ENCODE measurements at places on chromosomes 3 and 15.

DNA sequence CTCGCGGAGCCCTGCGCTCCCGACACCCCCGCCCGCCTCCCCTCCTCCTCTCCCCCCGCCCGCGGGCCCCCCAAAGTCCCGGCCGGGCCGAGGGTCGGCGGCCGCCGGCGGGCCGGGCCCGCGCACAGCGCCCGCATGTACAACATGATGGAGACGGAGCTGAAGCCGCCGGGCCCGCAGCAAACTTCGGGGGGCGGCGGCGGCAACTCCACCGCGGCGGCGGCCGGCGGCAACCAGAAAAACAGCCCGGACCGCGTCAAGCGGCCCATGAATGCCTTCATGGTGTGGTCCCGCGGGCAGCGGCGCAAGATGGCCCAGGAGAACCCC, 464 bp downstream of the SOX2 start:
- no peak for DNase-seq

GRCh38 chr15:77409259-77410156, 10.4 kb downstream of the PEAK1 start:
- DNase-seq = no peak

- DNase-seq = no peak
Measured at GRCh38 chr3:36991147-36991546, 1.8 kb downstream of the EPM2AIP1 start.

DNA sequence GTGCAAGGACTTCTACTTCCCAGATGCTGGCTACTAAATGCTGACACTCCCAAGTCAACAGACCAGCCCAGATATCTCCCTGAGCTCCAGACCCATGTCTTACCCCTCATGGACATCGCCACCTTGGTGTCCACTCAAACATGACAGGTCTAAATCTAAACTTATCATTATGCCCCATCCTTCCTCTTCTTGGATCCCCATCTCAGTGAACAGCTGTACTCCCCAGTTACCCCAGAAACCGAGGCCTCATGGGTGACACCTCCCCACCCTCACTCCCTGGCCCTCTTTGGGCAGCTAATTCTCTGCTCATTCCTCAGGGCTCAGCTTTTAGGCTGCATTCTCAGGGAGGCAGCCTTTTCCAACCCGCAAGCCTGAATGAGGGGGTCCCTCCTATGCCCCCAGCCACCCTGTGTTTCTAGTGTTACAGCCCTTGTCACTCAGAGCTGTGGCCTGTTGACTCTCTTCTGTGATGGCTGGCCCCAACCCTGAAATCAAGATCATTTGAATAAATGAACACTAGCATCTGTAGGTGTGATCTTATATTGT, 5.4 kb downstream of the EHD4 start:
- DNase-seq = no peak

DNA sequence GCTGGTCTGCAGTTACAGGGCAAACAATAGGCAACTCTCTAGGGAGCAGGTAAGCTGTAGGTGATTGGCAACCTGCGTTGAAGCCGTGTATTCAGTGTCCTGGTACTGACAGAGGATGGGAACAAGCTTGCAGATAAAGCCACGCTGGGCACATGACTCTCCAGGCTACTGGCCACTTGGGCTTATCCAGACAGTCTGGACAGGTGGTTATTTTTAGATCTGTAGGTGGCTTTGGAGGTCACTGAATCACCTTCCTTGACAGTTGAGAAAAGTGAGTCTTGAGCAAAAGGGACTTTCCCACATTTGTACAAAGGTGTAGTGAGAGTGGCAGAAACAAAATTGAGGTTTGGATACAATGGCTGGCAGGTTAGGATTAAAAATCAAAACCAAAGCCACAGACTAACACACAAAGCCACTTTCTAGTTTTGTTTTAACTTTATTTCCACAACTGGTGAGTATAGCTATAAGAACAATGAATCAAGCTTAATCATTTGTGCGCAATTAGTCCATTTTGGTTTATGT, 22.3 kb upstream of the IL1RAP start:
- no peak for DNase-seq

DNA sequence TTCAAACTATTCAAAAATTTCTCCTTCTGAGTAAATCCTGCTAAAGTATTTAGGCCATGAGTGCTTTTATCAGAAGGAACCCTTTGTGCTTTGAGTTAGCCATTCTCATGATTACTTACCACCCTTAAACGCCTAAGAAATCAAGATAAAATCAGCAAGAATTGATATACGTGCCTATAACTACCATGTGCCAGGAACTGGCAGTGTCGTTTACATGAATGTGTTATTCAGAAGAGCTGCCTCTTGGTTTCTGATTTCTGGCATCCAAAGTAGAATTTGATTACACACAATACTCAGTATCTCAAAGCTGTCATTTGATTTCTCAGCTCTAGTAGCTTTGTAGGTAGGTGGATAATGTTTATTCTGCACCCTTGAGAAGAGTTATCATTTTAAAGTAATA, 351.3 kb upstream of the CCDC54 start:
- no peak for DNase-seq

GRCh38 chr15:60326824-60327654, 70.7 kb downstream of the ANXA2 start:
- peak; percentile 16 for DNase-seq

GRCh38 chr3:102230057-102230456, 204.8 kb upstream of the ZPLD1 start:
- no peak for DNase-seq

- no peak for DNase-seq
Measured at GRCh38 chr15:40437752-40438687, 2.7 kb upstream of the BAHD1 start.

GRCh38 chr15:26806151-26806550, 33.3 kb upstream of the GABRB3 start:
- no peak for DNase-seq

DNA sequence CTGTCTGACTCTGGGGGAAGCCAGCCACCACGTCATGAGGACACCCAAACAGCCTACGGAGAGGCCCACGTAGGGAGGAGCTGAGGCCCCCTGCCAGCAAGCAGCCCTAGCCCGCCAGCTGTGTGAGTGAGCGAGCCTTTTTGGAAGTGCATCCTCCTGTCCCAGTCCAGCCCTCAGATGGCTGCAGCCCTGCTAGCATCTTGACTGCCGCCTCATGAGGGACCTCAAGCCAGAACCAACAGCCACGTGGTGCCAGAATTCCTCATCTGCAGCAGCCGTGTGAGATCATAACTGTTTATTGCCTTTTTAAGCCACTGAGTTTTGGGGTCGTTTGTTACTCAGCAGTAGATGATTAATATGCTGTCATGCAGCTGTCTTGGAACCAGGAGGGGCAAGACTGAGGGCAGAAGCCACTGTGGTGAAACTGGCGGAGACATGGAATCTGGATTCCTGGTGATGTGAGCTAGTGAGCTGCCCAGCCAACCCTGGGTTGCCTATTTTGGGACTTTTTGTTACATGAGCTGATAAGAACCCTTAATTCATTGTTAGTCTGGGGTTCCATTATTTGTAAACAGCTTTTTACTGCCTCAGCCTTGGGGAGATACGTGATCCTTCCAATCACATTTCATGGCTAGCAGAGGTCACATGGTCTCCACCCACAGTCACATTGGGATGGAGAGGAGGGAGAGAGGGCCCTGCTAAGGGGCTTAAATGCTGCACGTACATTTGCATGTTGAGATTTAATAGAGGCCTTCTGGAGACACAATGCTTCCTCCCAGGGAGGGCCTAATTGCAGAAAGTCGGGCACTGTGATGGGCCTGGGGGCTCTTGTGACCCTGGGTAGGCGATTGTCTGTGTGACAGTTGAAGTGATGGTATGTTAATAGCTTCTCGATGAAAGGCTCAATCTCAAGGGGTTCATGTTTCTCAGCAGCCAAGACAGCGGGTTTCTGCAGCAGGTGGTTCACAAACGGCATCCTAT, 73.8 kb downstream of the RPLP1 start:
- DNase-seq = no peak

DNA sequence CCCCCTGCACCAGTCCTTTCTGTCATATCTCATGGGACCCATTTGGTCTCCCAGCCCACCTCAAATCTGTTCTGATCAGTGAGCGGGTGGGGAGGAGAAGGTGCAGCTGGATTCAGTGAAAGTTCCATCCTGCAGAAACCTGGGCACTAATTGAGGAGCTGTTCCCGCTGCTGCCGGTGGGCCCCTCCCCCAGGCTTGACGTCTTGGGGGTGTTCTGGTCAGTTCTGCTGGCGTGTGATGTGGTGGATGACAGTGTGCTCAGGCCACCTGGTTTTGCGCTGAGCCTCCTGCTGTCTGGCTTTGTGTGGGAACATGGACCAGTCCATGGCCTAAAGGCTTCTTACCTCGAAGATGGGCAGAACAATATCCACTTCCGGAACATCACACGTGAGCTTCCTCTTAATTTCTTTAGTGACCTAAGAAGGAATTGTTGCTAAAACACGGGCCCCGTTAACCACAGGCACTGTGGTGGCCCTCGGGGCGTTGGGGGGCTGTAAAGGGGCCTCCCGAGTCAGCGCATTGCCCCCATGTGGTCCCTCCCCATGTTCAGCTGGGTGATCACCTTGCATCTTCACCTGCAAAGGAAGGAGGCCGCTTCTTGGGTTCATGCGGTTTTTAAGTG, 59.7 kb downstream of the RGMA start:
- DNase-seq = no peak

- DNase-seq = no peak
Measured at GRCh38 chr3:45716790-45717336, 27.7 kb downstream of the SACM1L start.

DNA sequence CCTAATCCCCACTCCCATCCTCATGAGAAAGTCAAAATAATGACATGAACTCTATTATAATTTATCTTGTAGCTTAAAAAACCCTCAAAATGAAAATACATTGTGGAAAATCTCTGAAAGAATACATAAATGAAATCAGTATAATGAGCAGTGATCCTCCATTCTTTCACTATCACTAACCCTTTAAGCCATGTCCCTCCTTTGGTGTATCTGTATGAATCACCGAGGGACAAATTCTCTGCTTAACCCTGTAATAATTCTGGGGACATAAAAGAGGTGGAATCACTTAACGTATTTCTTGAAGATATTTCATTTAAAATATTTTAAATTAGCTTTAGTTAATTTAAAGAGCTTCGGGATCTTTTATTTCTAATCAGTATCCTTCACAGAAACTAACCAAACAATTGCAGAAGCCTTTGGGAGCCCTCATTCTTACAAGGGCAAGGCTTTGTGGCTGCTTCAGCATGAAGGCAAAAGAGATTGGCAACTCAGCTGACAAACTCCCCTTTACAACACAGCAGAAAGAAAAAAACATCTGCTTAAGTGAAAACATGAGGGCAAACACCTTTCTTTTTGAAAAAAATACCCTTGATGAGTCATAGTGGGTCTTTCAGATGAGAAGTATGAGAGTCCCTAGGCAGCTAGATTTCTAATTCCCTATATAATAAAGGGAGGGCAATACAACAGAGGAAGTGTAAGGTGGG, 44.0 kb upstream of the ALCAM start:
- no peak for DNase-seq

DNA sequence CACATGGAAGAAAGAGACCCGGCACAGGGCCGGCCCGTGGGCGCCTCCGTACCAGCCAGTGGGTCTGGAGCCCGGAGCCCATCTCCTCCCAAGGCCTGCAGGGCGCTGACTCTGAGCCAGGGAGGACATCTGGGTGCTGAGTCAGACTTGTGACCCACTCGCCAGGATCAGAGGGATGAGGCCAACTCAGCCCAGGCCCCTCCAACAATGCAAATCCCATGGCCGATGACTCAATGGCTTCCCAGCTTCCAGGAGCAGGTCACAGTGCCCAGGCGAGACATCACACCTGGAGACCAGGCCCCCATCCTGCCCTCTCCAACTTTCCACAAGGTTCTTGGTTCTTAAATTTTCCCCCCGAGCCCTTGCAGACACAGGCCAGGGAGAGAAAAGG, 95.1 kb downstream of the LRIG1 start:
- no peak for DNase-seq

DNA sequence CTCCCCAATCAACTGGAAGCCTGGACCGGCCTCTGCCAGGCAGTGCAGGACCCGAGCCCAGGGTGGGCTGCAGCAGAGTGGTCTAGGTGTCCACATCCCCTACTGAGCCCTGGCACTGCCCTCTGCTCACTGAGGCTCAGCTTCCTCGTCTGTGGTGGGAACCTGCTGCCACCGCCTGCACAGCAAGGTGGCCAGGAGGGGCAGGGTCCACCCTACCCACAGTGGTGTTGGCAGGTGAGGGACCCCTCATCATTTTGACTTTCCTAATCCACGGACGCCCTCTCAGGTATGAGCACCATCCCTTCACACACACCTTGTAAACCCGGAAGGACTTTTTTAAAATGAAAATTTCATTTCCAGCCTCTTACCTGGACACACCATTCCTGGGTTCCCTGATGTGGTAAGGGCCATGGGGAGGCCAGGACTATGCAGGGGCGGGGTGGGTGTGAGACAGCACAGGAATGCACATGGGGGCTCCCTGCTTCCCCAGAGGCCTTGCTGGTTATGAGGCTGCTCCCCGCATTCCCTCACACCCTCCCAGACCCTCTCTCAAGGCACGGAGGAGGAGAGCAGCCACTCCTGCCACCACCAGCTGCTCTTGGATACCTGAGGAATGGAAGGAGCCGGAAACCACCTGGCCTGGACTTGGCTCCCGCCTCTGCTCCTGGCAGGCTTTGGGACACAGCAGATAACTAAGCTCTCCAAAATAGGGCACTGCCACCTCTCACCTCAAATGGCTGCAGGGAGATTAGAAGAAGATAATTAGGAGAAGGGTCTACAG, 185.9 kb upstream of the TPM1 start:
- no peak for DNase-seq

- DNase-seq = no peak
Measured at GRCh38 chr3:98755601-98756000, 7.5 kb upstream of the ST3GAL6 start.

DNA sequence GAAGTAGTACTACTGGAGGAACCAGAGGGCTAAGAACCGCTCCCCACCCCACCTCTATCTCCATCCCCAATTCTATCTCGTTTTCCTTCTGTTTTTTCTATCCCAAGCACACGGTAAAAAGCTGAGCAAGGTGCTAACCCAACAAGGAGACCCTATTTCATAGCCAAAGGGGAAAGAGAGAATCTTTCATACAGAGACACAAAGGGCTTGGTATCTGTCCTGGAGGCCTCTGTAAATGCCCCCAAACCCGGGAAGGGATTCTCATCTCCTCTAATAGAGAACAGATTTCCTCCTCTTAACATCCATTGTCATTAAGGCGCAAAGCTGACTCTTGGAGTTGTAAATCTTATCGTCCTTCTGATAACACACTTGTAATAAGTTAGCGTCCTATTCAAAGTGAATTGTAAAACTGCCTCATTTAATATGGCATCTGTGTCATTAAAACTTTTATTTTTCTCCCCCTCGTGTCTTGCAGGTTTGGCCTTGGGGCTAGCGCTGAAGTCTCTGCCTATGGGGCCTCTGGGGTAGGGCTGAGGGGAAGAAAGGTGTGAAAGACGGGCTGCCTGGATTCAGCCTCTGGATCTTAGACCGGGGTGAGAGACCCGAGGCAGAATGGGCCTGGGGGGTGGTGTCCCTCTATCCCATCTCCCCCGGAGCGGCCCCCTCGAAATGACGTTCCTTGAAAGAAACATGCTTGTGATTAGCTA, 12.1 kb downstream of the NR2F2 start:
- no peak for DNase-seq

Measured in activated CD4-positive, CD25-positive, alpha-beta regulatory T cell treated with anti-CD3 and anti-CD28 coated beads, Interleukin-2, amount 50 U/mL, for 16 hours (primary cell).